ENCODE measurements at places on chromosomes 13 and 19.

GRCh38 chr13:103282571-103283450 is 216.6 kb upstream of the SLC10A2 start:
- no peaks in the 10 kb centered on the region for H3K27me3 ChIP-seq
- DNase-seq, result peak; percentile 86
- H3K4me1 ChIP-seq, result peaks cover 2% of the 10 kb centered on the region
- H3K4me3 ChIP-seq, result no peak overlapping the region

GRCh38 chr13:33659466-33659865 is 158.5 kb upstream of the RFC3 start:
- H3K4me3 ChIP-seq, result no peak overlapping the region
- no peak overlapping the region for H3K27ac ChIP-seq
- no peaks in the 10 kb centered on the region for H3K27me3 ChIP-seq
- H3K4me1 ChIP-seq, result no peaks in the 10 kb centered on the region
- no peak for DNase-seq

DNA sequence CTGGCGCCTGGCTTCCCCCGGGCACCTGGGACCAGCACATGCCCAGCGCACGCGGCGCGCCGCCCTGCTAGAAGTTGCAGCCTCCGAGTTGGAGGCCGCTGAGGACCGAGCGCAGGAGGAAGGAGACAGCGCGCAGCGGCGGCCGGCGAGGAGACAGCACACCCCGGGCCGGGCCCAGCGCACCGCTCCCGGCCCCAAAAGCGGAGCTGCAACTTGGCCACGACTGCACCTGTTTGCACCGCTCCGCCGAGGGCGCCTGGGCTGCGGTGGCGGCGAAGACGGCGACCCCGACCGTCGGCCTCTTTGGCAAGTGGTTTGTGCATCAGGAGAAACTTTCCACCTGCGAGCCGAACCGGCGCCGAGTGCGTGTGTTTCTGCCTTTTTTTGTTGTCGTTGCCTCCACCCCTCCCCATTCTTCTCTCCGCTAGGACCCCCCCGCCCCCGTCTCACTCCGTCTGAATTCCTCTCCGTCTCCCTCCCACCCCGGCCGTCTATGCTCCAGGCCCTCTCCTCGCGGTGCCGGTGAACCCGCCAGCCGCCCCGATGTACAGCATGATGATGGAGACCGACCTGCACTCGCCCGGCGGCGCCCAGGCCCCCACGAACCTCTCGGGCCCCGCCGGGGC is at the start of gene SOX1:
TSS of gene SOX1 (plus strand) at position 34 of the 626 bp plus-strand sequence. CDS start at position 544, 510 bp downstream.
- H3K4me3 ChIP-seq, result no peak within 1 kb of the TSS
- no peaks in the 10 kb centered on the region for H3K4me1 ChIP-seq
- no peaks in the 10 kb centered on the region for H3K36me3 ChIP-seq
- no peak within 1 kb of the TSS for H3K27ac ChIP-seq
- H3K27me3 ChIP-seq, result peaks cover 72% of the 10 kb centered on the region

GRCh38 chr13:84653915-84654534 is 771.8 kb upstream of the SLITRK1 start:
- H3K4me1 ChIP-seq, result no peaks in the 10 kb centered on the region
- H3K36me3 ChIP-seq, result no peaks in the 10 kb centered on the region
- no peaks in the 10 kb centered on the region for H3K27me3 ChIP-seq

DNA sequence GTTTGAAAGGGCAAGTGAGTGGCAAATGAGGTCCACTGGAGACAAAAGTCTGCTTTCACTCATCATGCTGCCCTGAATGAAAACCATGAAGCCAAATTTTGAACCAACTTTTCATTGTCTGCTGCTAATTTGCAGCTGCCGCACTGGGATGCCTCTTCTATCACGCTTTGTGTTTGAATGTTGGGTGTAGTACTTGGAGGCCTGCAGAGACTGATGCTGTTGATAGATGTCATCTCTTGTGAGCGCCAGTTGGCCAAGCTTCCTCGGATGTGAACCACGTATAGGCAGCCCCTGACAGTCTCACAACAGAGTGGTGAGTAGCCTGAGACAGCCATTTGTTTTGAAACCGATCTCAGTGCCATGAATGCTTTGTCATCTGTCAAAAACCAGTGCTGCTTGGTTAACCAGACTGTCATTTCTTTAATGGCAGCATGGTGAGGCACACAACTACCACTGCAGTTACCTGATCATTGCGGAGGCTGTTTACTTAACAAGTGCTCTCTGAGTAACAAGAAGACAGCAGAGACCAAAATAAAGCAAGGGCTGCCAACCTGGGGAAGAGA is 31.2 kb upstream of the SLC10A2 start:
- DNase-seq, result no peak
- no peaks in the 10 kb centered on the region for H3K4me1 ChIP-seq
- H3K27ac ChIP-seq, result no peak overlapping the region
- no peaks in the 10 kb centered on the region for H3K36me3 ChIP-seq
- H3K4me3 ChIP-seq, result no peak overlapping the region
- H3K27me3 ChIP-seq, result no peaks in the 10 kb centered on the region

DNA sequence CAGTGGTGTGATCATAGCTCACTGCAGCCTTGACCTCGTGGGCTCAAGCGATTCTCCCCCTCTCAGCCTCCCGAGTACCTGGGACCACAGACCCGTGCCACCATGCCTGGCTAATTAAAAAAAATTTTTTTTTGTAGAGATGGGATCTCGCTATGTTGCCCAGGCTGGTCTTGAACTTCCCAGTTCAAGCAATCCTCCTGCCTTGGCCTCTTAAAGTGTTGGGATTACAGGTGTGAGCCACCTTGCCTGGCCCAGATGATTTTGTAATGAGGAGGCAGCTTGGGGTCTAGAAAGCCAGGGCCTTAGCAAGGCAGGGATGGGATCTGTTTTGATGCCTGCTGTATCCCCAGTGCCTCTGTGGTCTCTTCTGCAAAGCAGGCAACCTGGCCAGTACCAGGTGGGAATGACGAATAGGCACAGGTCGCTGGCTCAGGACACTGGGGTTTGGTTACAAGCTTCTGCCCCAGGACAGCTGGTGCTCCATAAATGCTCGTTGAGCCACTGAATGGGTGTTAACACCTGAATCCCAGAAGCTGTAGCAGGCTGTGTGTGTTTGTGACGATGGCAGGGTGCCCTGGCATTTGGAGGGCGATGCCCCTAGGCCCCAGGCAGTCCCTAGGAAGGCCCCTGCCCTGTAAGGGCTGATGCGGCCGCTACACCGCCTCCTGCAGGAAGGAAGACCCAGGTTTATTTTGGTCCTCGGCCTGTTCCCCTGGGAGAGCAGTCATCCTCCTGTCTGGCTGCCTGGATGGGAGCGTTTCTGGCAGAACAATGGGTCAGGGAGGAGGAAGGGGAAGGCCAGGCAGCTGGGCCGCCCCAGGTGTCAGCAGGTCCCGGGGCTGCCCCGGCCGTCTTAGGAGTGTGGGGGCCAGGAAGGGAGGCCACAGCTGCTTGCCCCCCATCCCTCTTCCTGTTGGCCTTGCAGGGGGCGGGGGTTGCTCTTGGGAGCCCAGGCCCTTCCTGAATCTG is 8.6 kb downstream of the TNFAIP8L1 start:
- H3K36me3 ChIP-seq, result no peaks in the 10 kb centered on the region
- no peaks in the 10 kb centered on the region for H3K27me3 ChIP-seq
- H3K4me3 ChIP-seq, result no peak overlapping the region
- DNase-seq, result peak; percentile 52
- no peak overlapping the region for H3K27ac ChIP-seq

GRCh38 chr19:35074426-35075201 is 33.1 kb downstream of the HPN start:
- H3K36me3 ChIP-seq, result no peaks in the 10 kb centered on the region
- no peak for DNase-seq

DNA sequence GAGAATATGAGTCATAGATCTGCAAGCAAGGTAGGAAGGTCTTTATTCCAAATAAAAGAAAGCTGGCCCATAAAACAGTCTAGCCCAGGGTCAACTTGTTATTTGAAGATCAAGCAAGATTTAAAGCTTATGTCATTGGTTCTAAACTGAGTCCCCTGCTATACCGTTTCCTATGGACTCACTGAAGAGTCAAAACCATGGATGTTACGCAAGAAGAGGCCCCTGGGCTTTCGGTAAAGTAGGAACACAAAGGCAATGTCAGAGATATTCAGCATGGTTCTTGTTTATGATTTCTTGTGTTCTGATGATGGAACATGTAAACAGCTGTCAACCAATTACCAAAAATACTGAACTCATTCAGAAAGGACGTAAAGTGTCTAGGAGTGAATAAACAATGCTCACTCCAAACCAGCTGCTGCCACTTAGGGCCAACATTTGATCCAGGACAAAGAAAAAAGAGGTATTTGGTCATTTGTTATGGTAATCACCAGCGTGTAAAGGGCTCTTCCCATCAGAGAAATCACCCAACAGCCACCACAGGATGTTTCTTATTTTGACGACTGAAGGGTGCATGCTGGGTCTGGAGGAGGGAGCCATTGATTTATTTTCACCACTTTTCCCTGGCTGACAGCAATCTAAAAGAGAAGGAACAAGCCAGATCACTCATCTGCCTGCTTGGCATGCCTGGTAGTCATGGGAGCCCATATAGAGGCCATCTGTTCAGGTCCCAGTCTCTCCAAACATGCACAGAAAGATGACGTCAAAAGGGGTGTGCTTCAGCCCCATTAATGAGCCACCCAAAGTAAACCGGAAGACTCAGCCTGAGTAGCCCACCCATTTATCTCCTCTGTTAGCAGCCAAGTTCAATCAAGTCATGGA is 68.3 kb downstream of the FGF14 start:
- H3K27me3 ChIP-seq, result no peaks in the 10 kb centered on the region
- H3K4me1 ChIP-seq, result no peaks in the 10 kb centered on the region
- no peaks in the 10 kb centered on the region for H3K36me3 ChIP-seq
- H3K27ac ChIP-seq, result no peak overlapping the region

DNA sequence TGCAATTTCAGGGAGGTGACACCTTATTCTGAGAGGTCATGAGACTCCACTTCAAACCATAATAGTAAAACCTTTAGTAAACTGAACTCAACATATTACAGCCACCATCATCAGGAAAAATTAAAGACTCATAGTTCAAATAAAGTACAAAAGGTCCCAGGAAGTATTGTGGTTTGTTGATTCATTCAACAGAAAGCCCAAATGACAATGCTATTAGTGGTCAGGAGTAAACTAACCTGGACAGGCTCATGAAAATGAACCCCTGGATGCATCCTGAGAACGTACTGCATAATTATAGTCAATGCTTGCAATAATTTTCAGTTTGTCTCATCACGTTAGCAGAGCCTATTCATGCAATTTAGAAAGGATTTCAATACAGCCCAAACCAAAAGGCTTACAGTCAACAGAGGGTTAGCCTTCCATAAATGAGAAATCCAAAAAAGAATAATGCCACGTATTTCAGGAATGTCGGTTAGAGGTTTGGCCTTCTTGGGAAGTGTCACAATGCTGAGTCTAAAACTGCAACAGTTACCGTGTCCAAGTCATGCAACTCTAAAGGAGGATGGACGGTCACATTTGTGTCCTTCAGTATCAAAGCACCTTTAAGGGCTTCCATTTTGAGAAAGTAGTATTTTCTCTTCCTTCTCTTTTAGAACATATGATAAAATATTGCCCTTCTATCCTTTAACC is 280.8 kb downstream of the ABCC4 start:
- no peaks in the 10 kb centered on the region for H3K4me1 ChIP-seq
- H3K36me3 ChIP-seq, result no peaks in the 10 kb centered on the region
- no peaks in the 10 kb centered on the region for H3K27me3 ChIP-seq

- H3K27ac ChIP-seq, result no peak overlapping the region
- H3K4me3 ChIP-seq, result no peak overlapping the region
- H3K36me3 ChIP-seq, result no peaks in the 10 kb centered on the region
- DNase-seq, result no peak
Measured at GRCh38 chr13:96850538-96851145, 143.6 kb downstream of the OXGR1 start.

DNA sequence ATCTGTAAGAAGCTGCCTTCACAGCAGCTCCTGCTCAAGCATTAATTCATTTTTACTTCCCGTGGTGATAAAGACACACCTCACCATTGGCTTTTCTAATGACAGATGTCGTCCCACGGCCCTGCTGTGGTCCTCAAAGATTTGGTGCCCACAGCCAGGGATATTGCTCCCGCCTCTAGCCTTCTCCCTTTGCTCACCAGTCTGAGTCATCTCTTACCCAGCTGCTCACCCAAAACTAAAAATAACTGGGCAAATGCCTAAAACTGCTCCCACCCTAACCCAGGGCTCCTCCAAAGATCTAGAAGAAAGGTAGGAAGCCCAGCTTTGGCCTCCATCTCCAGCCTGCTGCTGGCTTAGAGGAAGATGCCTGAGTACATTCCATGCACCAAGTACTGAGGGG is 371.1 kb upstream of the ZNF507 start:
- no peaks in the 10 kb centered on the region for H3K4me1 ChIP-seq
- DNase-seq, result no peak

DNA sequence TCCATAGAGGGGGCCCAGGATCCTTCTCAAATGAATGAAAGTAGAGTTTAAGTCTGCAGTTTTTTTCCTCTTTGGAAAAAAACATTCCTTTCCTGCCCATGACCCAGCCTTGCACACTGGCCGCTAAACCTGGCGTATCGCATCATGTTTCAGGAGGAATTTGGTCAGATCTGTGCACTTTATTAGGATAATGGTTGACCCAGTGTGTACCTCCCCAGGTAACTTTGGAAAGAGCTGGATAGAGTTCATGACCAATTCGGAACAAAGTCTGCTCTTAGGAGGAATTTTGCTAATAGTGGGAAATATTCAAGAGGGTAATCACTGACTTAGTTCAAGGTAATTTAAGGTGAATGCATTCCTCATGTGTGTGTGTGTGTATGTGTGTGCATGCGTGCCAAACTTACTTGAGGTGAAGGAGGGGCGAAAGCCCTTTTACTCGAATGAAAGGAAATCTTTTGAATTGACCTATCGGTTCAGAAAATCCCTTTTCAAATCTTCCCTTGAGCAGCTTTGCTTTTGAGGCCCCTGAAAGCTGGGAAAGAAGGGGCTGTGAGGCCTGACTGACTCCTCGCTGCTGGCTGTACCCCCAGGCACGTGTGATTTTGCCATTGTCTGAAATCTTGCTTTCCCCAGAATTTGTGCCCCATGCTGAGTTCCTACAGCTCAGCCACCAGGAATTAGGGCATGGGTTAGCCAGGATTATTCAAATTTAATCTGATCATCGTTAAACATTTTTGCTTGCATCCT is 46.3 kb downstream of the SIPA1L3 start:
- peak; percentile 72 for DNase-seq
- H3K4me3 ChIP-seq, result no peak overlapping the region
- peaks cover 2% of the 10 kb centered on the region for H3K4me1 ChIP-seq
- no peaks in the 10 kb centered on the region for H3K36me3 ChIP-seq
- no peak overlapping the region for H3K27ac ChIP-seq

DNA sequence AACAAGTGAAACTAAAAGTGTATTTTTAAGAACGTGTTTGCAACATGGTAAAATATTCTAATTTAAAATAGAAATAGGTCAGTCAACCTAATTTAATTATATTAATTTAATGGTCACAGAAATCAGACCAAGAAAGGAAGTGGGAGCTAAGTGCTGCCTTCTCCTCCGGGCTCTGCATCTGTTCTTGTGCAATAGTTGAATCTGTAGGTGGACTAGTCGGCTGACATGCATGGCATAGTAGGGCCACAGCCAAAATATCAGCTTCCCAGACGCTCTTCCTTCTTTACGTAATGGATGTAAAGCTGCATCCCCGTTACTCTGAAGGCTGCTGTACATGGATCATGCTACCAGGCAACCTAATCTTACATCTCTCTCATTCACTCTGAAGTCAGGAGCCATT is 47.3 kb downstream of the COL4A1 start:
- no peaks in the 10 kb centered on the region for H3K27me3 ChIP-seq
- no peaks in the 10 kb centered on the region for H3K4me1 ChIP-seq
- no peak overlapping the region for H3K4me3 ChIP-seq
- H3K27ac ChIP-seq, result no peak overlapping the region
- DNase-seq, result no peak

Measured in mesendoderm (in vitro differentiated cells).